ENCODE measurements at places on chromosomes 2 and 18. TPM values are rescaled to one million over a fixed set of nuclear protein-coding genes. Genes with fewer than 3 reads are reported as not detected.

DNA sequence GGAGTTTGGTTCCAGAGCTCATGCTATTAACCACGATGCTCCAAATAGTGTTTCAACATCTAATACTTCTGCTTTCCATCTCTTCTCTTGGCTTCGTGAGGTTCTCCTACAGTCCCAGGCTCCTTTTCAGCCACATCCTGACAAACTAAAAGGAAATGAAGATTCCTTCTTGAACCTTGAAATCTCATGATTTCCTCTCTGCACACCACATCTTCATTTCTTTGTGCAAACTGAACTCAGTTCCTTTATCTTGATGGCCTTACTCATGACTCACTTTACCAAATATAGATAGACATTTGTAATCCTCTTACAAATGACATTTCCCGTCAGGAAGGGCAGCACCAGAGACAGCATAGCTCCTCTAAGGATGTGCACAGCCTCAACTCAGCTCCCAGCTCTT, 50.0 kb upstream of the ITGA4 start:
- H3K4me1 ChIP-seq: peaks cover 30% of the 10 kb centered on the region
- DNase-seq: no peak
- H3K27me3 ChIP-seq: no peaks in the 10 kb centered on the region
- no peak overlapping the region for H3K27ac ChIP-seq
- no peak overlapping the region for H3K4me3 ChIP-seq
- H3K36me3 ChIP-seq: no peaks in the 10 kb centered on the region

LYG1 gene
- total RNA-seq: 0.53 TPM

GRCh38 chr2:128003463-128003862, 24.4 kb downstream of the SAP130 start:
- no peaks in the 10 kb centered on the region for H3K4me1 ChIP-seq
- H3K27me3 ChIP-seq: no peaks in the 10 kb centered on the region
- peaks cover 10% of the 10 kb centered on the region for H3K36me3 ChIP-seq
- H3K27ac ChIP-seq: no peak overlapping the region

DNA sequence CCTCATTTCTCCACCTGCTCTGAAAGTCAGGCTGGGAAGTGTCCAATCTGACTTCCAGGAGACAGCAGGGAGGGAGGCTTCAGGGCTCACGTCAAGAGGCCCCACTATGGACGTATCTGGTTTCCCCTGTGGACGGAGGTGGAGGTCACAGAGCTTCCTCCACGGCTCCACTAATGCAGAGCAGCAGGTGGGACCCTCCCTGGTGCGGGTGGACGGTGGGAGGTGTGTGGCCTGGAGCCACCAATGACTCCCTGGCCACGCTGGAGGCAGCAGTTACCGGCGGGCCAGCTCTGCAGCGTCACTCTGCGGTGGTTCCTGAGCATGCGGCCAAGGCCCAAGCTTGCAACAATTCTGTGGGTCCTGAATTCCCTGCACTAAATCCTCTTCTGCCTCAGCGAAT, 9.0 kb downstream of the CRACDL start:
- no peak overlapping the region for H3K27ac ChIP-seq
- DNase-seq: no peak
- H3K4me3 ChIP-seq: no peak overlapping the region
- no peaks in the 10 kb centered on the region for H3K36me3 ChIP-seq

CTAGE1 gene
- not detected for total RNA-seq

UGT1A1 gene
- total RNA-seq: not detected

DNA sequence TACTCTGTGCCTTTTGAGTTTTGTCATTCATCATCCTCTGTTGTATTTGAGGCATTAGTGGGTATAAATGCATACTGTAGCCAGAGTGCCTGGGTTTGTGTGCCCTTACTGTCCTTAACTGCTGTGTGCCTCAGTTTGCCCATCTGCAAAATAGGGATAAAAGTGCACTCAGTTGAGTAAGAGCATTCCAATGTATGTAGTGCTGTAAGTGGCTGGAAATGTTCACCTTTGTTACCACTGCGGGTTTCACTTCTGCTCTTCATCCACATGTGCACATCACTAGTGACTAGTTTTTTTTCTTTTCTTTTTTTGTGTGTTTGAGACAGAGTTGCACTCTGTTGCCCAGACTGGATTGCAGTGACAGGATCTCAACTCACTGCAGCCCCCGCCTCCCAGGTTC, 39.9 kb downstream of the PLEKHB2 start:
- H3K27me3 ChIP-seq: no peaks in the 10 kb centered on the region
- DNase-seq: no peak
- H3K27ac ChIP-seq: no peak overlapping the region
- no peaks in the 10 kb centered on the region for H3K4me1 ChIP-seq
- no peak overlapping the region for H3K4me3 ChIP-seq

- H3K4me1 ChIP-seq: no peaks in the 10 kb centered on the region
- H3K4me3 ChIP-seq: peak overlapping the region; percentile 70
- H3K27me3 ChIP-seq: peaks cover 65% of the 10 kb centered on the region
- H3K36me3 ChIP-seq: no peaks in the 10 kb centered on the region
- no peak for DNase-seq
- no peak overlapping the region for H3K27ac ChIP-seq
Observed at GRCh38 chr2:121283670-121284462, 1.1 kb downstream of the TFCP2L1 start.

CYP26B1 gene
- 1.2 TPM for total RNA-seq

DNA sequence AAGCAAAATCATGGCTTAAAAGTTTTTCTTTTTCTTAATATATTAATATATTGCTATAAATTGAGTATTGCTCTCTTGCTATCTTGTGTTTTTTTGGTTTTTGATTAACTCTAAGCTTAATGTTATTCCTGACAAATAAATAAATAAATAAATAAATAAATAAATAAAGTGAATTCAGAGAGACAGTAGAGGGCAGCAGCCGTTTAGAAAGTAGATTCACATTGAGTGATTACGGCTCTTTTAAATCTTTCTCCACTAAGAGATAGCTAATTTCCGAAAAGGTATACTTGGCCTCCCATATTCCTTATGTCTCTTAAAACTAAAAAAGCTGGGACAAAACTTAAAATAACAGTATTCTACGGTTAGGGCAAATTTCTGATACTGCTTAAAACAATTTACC, 34.3 kb downstream of the MSH2 start:
- no peaks in the 10 kb centered on the region for H3K27me3 ChIP-seq
- H3K4me1 ChIP-seq: no peaks in the 10 kb centered on the region
- H3K4me3 ChIP-seq: no peak overlapping the region
- H3K36me3 ChIP-seq: peaks cover 6% of the 10 kb centered on the region

- no peak for DNase-seq
- no peaks in the 10 kb centered on the region for H3K36me3 ChIP-seq
- no peak overlapping the region for H3K4me3 ChIP-seq
- H3K4me1 ChIP-seq: peaks cover 16% of the 10 kb centered on the region
Observed at GRCh38 chr2:234134496-234134895, 84.0 kb downstream of the SPP2 start.

NFE2L2 gene
- 13.9 TPM for total RNA-seq

DNA sequence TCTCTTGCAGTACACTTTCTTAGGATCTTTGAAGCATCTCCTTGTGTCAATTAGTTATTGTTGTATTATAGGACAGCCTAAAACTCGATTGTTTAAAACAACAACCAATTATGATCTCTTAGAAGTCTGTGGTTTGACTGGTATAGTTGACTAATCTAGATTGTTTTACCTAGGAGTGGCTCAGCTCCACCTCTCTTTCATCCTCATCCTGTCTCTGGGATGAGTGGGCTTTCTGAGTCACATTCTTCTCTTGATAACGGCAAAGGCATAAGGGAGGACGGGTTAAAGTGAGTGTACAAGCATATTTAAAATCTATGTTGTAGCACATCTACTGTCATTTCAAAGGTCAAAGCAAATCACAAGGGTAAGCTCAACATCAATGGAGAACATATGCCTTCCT, 102.3 kb upstream of the GULP1 start:
- H3K36me3 ChIP-seq: no peaks in the 10 kb centered on the region
- H3K27me3 ChIP-seq: no peaks in the 10 kb centered on the region
- no peak overlapping the region for H3K4me3 ChIP-seq
- no peak overlapping the region for H3K27ac ChIP-seq
- DNase-seq: no peak
- H3K4me1 ChIP-seq: no peaks in the 10 kb centered on the region

DNA sequence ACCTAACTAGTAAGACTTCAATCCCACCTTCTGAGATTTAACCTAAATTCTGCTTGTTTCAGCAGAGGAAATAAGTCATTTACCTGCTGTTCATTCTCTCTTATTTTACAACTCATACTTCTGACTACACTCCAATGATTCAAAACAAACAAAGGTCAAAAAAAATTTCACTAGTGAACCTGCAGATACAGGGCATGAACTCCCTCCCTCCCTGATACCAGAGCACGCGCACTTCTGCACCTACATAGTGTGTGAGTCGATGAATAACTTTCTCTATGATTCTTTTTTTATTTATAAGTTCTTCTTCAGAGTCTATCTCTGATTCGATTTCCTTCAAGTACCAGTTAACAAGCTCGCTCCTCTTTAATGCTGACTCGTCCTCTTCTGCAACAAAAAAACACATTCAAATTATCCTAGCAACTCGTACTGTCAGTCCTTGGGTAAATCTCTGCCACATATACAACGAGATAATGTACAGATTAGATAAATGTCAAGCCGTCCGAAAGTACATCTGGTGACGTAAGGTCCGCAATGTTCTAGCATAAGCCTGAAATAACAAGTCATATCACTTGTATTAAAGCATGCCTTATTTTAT, 7.4 kb upstream of the LCT start:
- H3K27me3 ChIP-seq: no peaks in the 10 kb centered on the region
- no peak overlapping the region for H3K27ac ChIP-seq
- no peak overlapping the region for H3K4me3 ChIP-seq
- no peak for DNase-seq
- H3K4me1 ChIP-seq: no peaks in the 10 kb centered on the region

- DNase-seq: peak; percentile 6
- no peaks in the 10 kb centered on the region for H3K27me3 ChIP-seq
- H3K36me3 ChIP-seq: no peaks in the 10 kb centered on the region
- no peak overlapping the region for H3K27ac ChIP-seq
Observed at GRCh38 chr2:142082368-142082767, 48.4 kb downstream of the LRP1B start.

DNA sequence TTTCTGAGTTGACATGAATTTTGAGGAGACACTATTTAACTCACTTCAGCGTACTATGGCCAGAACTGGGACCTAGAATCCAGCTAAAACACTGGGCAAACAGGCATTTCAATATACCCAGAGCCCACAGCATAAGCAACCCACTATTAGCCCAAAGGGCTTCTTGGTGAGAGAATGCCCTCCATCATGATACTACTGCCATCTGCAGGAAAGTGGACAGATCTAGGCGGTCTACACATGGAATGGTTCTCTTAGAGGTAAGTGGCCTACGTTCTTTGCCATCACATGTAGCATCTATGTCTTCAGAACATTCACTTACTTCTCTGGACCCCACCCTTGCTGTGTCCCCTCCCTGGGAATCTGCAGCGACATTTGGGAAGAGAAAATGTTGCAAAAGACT, 181.3 kb upstream of the LINC00305 start:
- no peaks in the 10 kb centered on the region for H3K36me3 ChIP-seq
- H3K27me3 ChIP-seq: no peaks in the 10 kb centered on the region
- peak; percentile 30 for DNase-seq
- no peak overlapping the region for H3K4me3 ChIP-seq
- H3K4me1 ChIP-seq: no peaks in the 10 kb centered on the region
- H3K27ac ChIP-seq: no peak overlapping the region

DNA sequence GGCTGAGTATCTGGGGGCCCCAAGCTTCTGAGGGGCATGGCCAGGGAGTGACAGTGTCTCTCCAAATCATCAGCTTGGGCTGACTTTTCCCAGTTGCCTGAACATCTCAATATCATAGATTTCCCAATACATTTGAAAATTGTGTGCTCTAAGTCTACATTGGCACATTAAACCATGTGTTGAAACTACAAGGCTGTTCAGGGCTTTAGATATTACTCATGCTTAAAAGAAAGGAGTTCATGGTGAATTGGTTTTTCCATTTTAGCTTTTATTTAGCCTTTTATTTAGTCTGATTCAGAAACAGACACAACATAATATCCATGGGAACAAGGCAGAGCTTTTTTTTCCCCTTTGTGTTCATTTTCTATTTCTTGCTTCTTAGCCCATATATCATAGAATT, 49.9 kb upstream of the GALR1 start:
- no peak overlapping the region for H3K27ac ChIP-seq
- no peaks in the 10 kb centered on the region for H3K27me3 ChIP-seq
- H3K4me3 ChIP-seq: no peak overlapping the region
- no peak for DNase-seq
- no peaks in the 10 kb centered on the region for H3K36me3 ChIP-seq

CRYGD gene
- not detected for total RNA-seq

- no peaks in the 10 kb centered on the region for H3K36me3 ChIP-seq
- H3K27me3 ChIP-seq: no peaks in the 10 kb centered on the region
- no peak overlapping the region for H3K27ac ChIP-seq
- no peak for DNase-seq
Observed at GRCh38 chr18:63298400-63299365, 20.9 kb downstream of the BCL2 start.

DNA sequence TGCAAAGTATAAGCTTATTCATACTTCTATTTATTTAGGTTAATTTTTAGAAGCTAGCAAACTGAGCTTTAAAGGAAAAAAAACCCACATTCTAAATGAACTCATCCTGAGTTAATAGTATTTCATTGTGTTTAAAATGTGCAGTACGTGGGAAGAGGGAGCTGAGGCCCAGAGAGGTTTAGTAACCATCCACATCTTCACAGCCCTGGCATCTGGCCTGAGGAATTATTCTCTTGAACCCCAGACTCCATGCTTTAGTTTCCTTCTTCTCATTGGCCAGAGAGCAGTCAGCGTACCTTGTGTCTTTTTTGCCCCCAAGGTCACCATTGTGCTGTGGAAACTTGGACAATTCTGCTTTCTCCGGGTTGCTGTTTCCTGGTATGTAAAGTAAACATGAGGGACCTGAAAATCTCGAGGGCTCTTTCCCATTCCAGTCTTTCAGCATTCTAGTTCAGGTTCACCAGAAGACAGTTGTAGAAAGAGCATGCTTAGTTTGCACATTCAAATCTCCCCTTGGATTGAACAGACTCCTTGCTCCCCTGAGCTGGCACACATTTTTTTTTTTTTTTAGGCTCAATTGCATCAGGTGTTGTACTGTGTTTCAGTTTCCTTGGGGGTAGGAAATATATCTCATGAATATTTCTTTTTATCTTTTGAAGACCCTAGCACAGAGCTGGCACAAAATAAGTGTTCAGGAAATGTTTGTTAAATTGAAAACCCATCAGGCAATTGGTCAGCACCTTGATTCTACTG, 81.4 kb downstream of the MYCN start:
- no peak overlapping the region for H3K27ac ChIP-seq
- H3K4me3 ChIP-seq: no peak overlapping the region
- no peak for DNase-seq
- no peaks in the 10 kb centered on the region for H3K27me3 ChIP-seq
- H3K36me3 ChIP-seq: no peaks in the 10 kb centered on the region

- no peaks in the 10 kb centered on the region for H3K27me3 ChIP-seq
- no peaks in the 10 kb centered on the region for H3K36me3 ChIP-seq
- DNase-seq: no peak
- H3K4me1 ChIP-seq: peaks cover 6% of the 10 kb centered on the region
- no peak overlapping the region for H3K4me3 ChIP-seq
- no peak overlapping the region for H3K27ac ChIP-seq
Observed at GRCh38 chr18:31645411-31645810, 39.0 kb downstream of the B4GALT6 start.

GRCh38 chr2:20934236-20934635, 109.6 kb downstream of the APOB start:
- no peak for DNase-seq
- H3K27me3 ChIP-seq: peaks cover 10% of the 10 kb centered on the region
- H3K4me3 ChIP-seq: no peak overlapping the region
- H3K4me1 ChIP-seq: no peaks in the 10 kb centered on the region

Measured in neural progenitor cell (in vitro differentiated cells).